Pulmonary artery endothelial cell (primary cell): ENCODE measurements at places on chromosomes 7 and 10. TPM values are rescaled to one million over a fixed set of nuclear protein-coding genes. Genes with fewer than 3 reads are reported as not detected.

- no peak for DNase-seq
Measured at GRCh38 chr7:111029141-111029572, 61.8 kb upstream of the LRRN3 start.

GRCh38 chr7:8354503-8354902, 78.9 kb upstream of the NXPH1 start:
- no peak for DNase-seq

- DNase-seq, result no peak
Measured at GRCh38 chr10:52755297-52756062, 17.1 kb downstream of the MBL2 start.

- DNase-seq, result no peak
Measured at GRCh38 chr10:23157691-23158369, 34.3 kb upstream of the PTF1A start.

GRCh38 chr7:88226886-88227516, 7.2 kb upstream of the SRI start:
- DNase-seq, result peak; percentile 37

The MMD2 gene
- total RNA-seq, result not detected in 2 replicates

DNA sequence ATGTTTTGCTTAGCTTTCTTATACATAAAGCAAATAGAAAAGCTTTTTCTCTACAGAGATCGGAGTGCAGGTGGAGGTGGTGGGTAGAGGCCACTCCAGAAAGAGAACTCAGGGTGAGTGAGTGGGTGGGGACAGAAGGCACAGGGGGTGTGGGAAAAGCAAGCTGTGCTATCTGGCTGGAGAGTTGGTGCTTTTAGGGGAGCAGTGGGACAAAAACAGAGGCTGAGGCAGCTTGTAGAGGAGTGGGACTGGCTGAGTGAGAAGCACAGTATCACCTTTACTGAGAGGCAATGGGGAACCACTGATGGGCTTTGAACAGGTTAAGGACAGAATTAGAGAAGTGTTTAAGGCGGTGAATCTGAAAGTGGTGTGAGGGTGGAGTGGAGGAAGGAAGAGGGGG, 275.3 kb downstream of the TCF7L2 start:
- DNase-seq, result no peak

DNA sequence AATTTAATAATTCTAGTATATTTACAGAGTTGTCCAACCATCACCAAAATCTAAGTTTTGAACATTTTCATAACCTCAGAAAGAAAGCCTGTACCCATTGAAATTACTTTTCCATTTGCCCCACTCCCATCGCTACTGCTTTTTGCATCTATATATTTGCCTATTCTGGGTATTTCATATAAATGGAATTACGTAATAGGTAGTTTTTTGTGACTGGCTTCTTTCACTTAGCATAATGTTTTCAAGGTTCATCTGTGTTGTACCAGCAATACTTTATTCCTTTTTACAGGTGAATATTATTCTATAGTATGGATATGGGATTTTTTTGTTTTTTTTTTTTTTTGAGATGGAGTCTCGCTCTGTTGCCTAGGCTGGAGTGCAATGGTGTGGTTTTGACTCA, 22.6 kb downstream of the KIF11 start:
- DNase-seq, result no peak

- no peak for DNase-seq
Measured at GRCh38 chr7:43362652-43363034, 220.3 kb upstream of the STK17A start.

GRCh38 chr10:130867446-130868194, 443.9 kb downstream of the TCERG1L start:
- no peak for DNase-seq

GRCh38 chr7:38909870-38910269, 879 bp upstream of the VPS41 start:
- no peak for DNase-seq

DNA sequence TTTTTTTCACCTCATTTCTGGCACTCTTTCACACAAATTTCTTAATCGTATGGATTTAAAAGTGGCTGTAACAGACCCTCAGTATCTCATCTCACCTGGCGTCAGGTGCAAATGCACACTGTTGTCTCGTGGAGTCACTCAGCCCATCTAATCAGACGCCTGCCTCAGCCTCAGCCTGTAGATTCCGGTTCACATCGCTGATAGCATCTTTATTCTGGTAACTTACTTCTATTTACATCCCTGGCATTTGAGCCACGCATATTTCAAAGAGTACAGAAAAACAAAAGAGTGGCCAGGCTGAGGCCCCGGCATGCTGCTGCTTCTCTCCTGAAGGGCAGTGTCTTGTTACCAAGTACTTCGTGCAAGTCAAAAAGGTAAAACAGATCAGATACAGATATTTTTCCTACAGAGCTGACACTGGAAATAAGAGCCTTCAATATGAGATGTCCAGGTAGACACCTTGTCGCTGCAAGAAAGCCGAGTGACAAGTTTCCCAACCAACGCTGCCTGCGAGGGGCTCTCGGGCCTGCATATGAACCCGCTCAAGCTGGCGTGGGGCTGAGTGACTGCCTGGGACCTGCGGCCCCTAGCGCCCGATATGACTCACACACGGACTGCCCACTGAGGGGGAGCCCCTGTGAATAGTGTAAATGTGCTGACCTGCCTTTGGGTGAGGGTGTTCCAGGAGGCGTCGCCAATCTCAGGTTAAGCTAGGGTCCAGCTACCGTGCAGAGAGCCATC, 4.3 kb downstream of the VIPR2 start:
- DNase-seq, result no peak

DNA sequence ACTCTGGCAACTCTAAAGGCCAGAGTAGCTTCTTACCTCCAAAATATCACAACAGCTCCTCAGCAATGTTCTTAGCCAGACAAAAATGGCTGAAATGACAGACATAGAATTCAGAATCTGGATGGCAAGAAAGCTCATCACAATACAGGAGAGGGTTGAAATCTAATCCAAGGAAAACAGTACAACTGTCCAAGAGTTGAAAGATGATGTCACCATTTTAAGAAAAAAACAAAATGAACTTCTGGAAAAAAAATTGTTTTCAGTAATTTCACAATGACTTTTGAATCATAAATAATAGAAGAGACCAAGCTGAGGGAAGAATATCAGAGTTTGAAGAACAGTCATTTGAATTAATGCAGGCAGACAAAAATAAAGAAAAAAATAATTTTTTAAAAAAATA, 479.5 kb downstream of the ZWINT start:
- no peak for DNase-seq

- DNase-seq, result no peak
Measured at GRCh38 chr7:918441-919113, 35.9 kb downstream of the ADAP1 start.

GRCh38 chr7:12378389-12378788, 25.3 kb downstream of the VWDE start:
- DNase-seq, result no peak

DNA sequence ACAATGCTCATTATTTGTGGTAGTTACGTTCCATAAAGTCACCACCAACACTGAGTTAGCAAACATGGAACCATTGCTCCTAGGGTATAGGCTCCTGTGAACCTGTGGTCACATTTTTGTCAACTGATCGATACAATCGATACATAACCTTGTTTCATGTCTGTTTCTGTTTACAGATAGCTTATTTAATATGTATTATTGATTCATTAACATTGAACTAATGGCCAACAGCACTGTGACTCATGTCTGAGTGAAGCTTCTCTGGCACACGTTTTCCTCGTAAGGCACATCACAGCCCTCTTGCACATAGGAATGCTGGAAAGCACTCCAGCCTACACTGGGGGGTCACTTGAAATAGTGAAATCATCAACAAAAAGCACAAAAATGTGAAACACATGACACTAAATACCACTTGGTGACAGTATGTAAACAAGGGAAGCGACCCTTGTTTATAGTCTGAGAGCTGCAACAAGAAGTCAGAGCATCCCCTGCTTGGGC, 27.0 kb downstream of the GHRHR start:
- no peak for DNase-seq

The EPHB6 gene
- 0.28 and 0.79 TPM in 2 replicates for total RNA-seq

- DNase-seq, result no peak
Measured at GRCh38 chr10:51366044-51366443, 291.8 kb downstream of the PRKG1 start.

GRCh38 chr10:117948493-117948892, 98.2 kb downstream of the RAB11FIP2 start:
- no peak for DNase-seq

DNA sequence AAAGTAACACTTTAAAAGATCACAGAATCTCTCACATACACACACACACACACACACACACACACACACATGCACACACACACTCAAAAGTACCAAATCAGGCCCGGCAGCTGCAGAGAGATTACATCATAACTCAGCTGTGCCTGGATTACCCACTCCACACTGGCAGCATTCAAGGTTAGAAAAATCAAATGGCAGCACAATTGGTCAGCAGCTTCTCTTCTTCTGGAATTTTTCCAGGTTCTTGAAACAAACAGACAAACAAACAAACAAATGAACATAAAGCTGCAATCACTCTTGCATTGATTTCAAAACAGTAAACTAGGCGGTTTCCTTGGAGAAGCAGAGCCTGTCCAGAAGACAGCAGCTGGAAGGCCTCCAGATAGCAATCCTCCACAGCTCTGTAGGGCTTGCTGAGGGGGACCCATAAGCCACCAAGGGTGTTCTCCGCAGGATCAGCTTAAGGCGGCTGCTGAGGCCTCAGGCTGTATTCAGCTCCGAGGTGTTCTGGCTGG, 24.5 kb upstream of the FAM133B start:
- DNase-seq, result no peak

DNA sequence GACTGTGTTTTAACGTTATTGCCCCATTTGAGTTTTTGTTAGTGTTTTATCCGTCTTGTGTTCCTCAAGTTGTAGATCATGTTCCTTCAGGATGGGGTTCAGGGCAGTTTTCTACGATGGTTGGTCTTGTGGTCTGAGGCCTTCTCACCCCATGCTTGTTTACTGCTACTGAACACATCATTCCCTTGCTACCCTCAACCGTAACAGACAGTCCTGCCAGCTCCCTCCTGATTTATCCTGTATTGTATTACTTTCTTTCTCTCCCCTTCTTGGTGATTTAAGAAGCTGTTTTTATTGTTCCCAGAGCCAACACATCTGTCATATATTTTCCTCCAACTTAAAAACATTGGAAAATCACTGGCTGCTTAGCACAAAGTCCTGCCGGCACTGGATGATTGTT, 719.8 kb downstream of the INHBA start:
- DNase-seq, result no peak

The ABCC2 gene
- total RNA-seq, result 0.66 and 0.99 TPM in 2 replicates

The H2BK1 gene
- total RNA-seq, result not detected in 2 replicates

- DNase-seq, result peak; percentile 57
Measured at GRCh38 chr10:114151486-114151885, 22.5 kb downstream of the CCDC186 start.

The HYAL4 gene
- 0.20 TPM in 1 of 2 replicates, not detected in the other for total RNA-seq

GRCh38 chr10:43801626-43802025, 152.9 kb upstream of the ZNF32 start:
- no peak for DNase-seq

The FBXL13 gene
- total RNA-seq, result 0.73 and 3.0 TPM in 2 replicates

GRCh38 chr10:86325158-86325557, 41.4 kb downstream of the GRID1 start:
- DNase-seq, result no peak

GRCh38 chr7:121537031-121537430, 140.9 kb upstream of the FAM3C start:
- no peak for DNase-seq

DNA sequence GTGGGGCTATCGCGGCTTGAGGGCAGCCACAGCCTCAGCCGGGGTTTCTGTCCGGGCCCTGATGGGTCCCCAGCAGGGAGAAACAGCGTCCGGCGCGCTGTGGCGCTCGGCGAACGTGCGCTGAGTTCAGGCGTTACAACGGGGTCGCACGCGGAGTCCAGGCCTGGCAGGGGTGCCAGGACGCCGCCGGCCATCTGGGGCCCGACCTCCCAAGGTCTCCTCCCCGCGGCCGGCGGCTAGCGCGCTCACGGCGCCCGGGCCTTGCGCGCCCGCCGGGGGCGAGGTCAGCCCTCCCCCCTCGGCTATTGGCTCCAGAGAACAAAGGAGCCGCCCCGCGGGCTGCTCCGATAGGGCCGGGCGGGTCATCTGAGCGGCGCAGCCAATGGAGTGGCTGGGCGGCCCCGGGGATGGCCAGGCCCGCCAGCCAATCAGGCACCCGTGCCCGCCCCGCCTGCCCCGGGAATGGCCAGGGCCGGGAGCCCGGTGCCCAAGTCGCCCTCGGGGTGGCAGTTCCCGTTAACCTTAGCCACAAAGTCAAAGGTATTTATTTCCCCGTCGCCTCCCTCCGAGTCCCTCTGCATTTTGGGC, at the start of gene ZNF775:
Gene ZNF775, plus strand, starts transcription at position 478 of the 588 bp plus-strand sequence. CDS start 9,141 bp downstream, outside the sequence.
- DNase-seq, result peak; percentile 74

DNA sequence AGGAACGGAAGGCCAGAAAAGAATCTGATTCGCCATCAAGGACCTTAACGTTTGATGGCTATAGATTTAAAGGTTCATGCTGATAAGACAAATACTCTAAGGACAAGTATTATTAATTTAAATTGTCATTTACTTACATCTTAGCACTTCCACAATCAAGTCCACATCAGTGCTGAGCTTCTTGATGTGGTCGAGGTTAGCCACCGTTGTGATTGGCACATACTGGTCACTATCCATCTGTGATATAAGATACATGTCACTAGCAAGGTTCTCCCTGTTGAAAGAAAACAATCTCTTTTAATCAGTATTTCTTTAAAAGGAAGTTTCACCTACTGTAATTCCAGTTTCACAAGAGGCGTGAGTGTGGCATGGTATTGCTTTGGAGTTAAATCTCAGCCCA, 88.7 kb downstream of the LARP4B start:
- DNase-seq, result no peak

The FAM237B gene
- total RNA-seq, result not detected in 2 replicates

The IKZF1 gene
- total RNA-seq, result under 0.01 TPM in 1 of 2 replicates, not detected in the other

GRCh38 chr10:8403711-8404371, 349.4 kb downstream of the GATA3 start:
- no peak for DNase-seq

- no peak for DNase-seq
Measured at GRCh38 chr10:45425621-45426563, 51.9 kb downstream of the ALOX5 start.

The GAD2 gene
- total RNA-seq, result not detected in 2 replicates

DNA sequence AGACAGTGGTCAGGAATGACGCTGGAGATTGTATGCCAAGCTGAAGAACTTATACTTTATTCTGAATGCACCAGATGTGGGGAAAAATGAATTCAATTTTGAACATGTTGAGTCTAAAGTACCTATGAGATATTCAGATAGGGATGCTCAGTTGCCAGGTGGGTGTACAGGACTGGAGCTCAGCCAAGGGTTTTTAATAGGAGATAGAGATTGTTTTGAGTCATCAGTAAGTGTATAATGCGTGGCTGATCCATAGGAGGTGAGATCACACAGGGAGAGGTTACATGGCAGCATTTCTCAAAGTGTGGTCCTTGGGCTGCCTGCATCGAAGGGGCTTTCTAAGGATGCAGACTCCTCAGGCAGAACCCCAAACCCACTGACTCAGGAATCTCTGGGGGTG, 6.8 kb upstream of the HIPK2 start:
- no peak for DNase-seq

The PSMC2 gene
- total RNA-seq, result 231 and 360 TPM in 2 replicates

DNA sequence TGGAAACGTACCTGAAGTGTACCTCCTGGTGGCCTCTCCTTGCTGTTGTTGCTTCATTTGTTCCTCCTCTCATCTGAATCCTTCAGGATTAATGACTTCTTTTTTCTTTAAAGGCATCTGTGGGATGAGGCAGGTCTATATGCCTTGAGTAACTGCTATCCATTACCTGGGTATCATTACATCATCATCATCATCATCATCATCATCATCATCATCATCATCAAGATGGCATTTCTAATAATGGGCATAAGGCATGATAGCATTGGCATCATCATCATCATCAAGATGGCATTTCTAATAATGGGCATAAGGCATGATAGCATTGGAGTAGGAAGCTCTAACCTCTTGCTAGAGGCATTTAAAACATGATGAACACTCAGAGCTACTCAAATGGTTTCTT, 59.9 kb downstream of the CFAP58 start:
- DNase-seq, result no peak
